ENCODE measurements at places on chromosomes 11 and 22.
A peak's percentile ranks its signal among the peaks of the same experiment; 100 is the strongest.

DNA sequence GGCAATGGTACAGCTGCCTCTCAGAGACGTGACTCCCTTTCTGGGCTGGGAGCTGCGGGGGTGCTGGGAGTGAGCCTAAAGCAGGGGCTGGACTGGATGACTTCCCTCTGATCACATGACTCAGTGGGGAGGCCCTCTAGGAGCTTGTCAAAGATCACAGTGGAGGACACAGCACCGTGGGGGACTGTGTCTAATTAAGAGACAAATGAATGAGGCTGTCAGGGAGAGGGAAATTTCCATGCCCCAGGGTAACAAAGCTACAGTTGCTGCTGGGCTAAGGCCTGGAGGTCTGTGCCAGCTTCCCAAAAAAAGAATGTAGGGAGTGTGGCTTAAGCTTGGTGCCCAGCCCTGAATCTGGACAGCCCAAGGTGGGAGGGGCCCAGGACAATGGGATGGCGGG is 262.8 kb upstream of the PLET1 start:
- peak; percentile 87 for DNase-seq

- no peak for DNase-seq
Measured at GRCh38 chr22:20586403-20586745, 79.0 kb downstream of the MED15 start.

GRCh38 chr11:29125606-29126005 is 891.2 kb downstream of the KCNA4 start:
- no peak for DNase-seq

DNA sequence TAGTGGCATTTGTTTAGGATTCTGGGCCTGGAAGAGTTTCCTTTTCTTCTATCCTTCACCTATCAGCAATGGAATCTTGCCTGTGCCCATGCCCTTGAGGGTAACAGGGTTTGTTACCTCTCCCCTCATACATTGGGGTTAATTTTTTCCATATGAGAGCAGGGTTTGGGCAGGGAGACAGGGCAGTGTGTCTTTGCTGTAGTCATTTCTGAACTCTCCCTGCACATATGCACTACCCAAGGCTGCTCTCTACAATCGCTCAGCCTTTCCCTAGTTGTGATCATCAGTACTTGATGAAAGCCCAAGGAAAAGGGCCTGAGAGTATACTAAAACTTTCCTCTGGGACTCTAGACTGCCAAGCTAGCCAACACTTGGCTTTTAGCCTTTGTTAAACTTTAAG is 95.7 kb downstream of the LRRC32 start:
- no peak for DNase-seq

DNA sequence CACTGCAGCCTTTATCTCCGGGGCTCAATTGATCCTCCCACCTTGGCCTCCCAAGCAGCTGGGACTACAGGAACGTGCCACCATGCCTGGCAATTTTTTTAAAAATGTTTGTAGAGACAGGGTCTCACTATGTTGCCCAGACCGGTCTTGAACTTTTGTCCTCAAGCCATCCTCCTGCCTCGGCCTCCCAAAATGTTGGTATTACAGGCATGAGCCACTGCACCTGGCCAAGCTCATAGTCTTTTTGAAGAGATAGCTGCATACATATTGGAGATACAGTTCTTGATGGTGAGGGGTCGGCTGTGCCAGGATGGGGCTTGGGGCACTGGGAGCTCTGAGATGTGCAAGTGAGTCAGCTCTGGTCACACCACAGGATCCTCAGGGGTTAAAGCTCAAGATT is 53.2 kb downstream of the CHRDL2 start:
- peak; percentile 1 for DNase-seq

DNA sequence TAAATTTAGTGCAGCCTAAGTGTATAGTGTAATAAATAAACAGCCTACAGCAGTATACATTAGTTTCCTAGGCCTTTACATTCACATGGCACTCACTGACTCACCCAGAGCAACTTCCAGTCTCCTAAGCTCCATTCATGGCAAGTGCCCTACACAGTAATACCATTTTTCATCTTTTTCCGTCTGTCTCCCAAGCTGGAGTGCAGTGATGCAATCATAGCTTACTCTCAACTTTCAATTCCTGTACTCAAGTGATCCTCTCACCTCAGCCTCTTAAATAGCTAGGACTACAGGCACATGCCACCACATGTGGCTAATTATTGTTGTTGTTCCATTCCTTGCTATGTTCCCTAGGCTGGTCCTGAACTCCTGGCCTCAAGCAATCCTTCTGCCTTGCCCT is 54.4 kb downstream of the FCHSD2 start:
- DNase-seq = peak; percentile 12

DNA sequence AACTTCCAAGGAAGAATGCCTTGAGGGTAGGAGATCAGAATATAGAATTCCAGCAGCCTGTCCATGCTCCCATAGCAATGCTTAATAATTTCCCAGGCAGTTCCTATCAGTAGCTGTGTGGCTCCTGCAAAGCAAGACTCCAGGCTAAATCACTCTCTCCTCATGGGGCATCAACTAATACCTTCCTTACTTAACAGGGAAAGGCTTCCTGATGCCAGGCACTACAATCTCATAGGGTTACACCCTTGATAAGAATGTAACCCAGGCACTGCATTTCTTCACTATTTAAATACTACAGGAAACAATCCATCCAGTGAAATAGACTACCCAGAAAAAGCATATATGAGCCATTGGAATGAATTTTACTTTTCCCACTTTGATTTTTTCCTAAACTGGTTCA is 615.0 kb upstream of the ARHGAP42 start:
- no peak for DNase-seq

GRCh38 chr11:34050581-34051348 is 766 bp upstream of the CAPRIN1 start:
- no peak for DNase-seq

DNA sequence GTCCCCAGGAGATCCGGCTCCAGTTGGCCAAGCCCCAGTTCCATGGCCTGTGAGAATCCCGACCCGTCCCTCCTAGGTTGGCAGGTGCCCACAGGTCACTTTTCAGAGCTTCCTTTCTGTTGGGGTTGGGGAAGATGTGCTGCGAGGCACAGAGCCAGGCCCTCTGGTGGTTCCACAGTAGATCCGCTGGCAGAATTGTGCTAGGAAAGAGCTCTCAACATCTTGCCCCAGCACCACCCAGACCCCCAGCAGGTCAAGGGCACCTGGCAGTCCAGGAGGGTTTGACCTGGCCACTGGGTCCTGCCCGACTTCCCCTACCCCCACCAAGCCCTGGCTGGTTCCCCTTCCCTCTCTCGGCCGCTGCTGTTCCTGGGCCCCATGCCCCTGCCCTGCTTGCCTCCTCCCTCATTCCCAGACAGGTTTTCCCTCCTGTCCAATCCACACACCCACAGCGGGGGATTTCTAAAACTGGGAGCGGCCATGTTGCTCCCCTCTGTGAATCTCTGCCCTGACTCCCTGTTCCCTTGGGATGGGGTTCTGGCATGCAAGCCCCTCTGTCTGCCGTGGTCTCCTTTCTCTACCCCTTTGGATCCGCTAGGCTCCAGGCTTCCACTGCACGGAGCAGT is 26.2 kb upstream of the GCAT start:
- no peak for DNase-seq

DNA sequence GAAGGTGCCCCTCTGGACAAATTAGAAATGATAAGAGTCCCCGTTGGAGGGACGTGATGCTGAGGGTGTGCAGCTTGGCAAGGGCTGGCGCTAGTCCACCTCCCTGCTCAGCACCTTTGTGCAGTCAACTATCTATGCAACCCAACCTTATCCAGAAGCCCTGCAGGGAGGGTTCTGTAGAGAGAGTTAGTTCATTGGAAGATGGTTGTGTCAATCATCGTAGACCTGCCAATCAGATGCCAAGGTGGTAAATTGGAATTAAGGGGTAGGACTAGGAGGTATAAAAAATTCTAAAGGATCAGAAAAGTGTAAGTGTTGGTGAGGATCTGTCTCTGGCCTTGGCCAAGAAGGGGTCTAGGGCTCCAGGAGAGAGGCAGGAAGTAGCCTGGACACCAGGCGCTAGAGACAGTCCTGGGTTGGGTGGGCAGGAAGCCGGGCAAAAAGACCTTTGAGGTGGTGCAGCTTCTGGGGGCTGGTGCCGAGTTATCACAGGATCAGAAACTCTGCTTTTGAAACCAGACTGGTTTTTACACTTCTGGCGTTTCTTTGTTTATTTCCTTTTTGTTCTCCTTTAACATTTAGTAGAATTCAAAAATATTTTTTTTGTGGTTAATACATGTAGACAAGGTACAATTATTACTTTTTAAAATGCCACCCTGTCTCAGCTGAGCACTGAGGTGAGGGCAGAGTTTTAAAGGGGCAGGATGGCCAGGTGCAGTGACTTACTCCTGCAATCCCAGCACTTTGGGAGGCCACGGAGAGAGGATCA is 1.6 kb downstream of the C1QTNF6 start:
- peak; percentile 56 for DNase-seq

DNA sequence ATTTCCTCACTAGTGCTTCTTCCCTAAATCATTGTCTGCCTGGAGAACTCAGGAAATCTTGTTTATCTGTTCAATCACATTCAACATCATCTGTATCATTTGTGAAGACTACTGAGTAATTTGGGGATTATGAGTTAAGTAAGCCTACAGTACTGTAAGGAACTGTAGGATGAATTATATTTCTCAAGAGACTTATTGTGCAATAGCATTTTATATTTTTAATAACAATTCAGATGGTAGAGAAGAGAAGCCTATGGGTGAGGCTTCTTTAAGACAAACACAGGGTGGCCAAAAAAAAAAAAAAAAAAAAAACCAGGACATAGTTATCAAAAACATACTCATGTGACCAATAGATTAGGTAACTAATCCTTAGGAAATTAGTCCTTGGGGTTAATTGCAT is 282.7 kb downstream of the FAM181B start:
- no peak for DNase-seq

DNA sequence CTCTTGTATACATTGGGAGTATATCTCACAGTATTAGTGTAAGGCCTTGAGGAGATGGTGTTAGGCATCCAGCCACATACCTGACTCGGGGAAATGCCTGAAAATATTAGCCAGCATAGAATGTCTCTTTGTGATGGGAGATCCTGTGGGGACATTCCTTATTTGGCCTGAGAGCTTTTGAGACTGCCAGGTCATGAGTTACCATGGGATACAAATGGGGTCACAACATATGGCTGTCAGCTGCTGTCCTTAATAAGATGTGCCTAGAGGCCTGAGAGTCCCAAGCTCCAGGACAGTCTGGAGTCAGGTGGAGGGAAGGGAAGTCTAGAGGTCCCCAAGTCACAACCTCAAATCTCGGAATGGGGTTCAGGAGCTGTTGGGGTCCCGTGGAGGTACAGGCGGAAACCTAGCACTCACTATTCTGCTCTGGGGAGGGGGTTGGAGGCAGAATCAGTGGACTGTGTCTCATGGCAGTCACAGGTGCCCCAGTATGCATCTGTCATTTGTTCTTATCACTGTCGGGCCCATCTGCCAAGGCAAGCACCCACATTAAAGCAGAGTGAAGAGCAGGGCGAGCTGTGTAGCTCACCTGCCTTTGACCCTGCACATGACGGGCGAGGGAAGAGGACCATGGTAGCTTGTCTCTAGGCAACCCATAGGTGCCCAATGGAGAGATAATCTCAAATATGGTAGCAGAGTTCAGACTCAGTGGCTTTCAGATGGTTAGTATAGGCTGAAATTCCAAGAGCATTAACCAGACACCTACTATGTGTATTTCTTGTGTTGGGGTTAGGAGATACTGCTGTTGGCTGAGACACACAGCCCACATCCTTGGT is 29.9 kb downstream of the KCNQ1OT1 start:
- no peak for DNase-seq

GRCh38 chr11:92128026-92128425 is 96.6 kb upstream of the FAT3 start:
- DNase-seq = no peak

DNA sequence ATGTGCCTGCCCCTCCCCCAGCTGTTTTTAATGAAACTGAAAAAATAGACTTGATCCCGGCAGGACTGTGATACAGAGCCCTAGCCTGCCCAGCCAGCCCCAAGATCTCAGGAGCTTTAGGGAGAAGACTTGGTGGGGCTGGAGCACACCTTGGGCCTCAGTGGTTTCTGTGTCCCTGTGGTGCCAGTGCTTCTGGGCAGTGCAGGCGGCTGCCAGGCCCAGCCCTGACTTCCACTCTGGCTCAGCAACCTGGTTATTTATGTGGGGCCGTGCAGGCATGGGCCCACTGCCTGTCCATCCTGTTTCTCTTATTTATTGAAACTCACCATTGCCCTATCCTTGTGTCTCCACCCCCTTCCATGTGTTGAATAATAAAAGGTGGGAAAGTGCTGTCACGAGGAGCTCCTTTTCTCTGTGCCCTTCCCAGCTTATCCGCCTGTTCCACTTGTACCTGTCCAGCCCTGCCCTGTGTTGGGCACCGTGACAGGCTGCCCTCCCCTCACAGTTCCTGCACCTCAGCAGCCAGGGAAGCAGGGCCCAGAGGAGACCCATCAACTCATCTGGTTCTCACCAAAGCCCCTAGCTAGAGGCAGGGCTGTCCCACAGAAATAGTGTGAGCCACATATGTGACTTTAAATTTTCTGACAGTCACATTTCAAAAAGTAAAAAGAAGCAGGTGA is 20.2 kb downstream of the RELT start:
- DNase-seq = no peak

- DNase-seq = peak; percentile 80
Measured at GRCh38 chr22:16917144-16918003, 90.6 kb downstream of the GAB4 start.

DNA sequence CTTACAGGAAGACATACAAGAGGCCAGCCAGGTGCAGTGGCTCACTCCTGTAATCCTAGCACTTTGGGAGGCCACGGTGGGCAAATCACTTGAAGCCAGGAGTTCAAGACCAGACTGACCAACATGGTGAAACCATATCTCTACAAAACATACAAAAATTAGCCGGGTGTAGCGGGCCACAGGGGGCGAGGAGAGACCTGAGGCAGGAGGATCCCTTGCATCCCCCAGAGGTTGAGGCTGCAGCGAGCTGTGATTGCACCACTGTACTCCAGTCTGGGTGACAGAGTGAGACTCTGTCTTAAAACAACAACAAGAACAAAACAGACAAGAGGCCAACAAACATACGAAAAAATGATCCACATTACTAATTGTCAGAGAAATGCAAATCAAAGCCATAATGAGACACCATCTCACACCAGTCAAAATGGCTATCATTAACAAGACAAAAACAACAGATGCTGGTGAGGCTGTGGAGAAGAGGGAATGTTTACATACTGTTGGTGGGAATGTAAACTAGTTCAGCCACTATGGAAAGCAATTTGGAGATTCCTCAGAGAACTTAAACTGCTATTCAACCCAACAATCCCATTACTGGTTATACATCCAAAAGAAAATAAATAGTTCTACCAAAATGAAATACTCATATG is 498.8 kb upstream of the ARHGAP42 start:
- DNase-seq = no peak

DNA sequence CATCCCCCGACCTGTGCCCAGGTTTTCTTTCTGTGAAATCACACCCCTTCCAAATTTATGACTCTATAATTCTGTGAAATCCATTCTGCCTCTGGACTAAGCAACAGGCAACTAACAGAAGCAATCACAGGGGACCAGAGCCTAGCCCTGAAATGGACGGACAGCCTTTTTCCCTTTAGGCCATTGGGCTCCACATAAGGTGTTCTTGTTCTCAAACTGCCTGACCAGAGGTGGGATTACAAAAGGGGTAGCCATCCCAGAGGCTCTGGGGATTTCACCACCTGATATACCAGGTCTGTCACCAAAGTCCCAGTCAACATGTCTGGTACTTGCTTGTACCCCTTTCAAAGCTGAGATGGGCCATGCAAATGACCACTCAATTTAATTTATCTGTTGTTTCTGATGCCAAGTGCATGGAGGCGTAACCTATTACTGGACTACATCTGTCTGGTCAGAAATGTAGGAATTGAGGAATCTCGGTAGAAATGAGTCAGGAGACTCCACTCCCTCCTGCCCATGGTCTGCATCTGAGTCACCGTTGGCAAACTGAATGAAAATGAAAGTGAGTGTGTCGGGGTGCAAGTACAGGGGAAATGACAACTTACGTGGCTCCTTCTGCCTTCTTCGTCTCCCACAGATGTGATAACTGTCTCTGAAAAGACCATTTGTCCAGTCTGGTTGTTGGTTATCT is 10.2 kb downstream of the DKK3 start:
- DNase-seq = no peak
